ENCODE measurements at places on chromosomes 7 and 10.

GRCh38 chr10:87861566-87861952 is 1.8 kb downstream of the KLLN start:
- DNase-seq = no peak

DNA sequence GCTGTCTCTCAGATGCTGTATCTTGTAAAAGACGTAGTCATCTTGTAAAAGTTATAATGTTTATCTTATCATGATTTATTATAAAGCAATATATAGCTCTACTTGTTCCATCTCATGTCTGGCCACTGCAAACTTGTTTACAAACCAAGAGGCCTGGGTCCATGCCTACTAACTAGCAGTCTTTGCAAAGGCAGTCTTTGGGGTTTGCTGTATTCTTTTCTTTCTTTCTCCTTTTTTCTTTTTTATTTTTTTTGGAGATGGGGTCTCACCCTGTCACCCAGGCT is 272.6 kb downstream of the GATA3 start:
- DNase-seq = no peak

DNA sequence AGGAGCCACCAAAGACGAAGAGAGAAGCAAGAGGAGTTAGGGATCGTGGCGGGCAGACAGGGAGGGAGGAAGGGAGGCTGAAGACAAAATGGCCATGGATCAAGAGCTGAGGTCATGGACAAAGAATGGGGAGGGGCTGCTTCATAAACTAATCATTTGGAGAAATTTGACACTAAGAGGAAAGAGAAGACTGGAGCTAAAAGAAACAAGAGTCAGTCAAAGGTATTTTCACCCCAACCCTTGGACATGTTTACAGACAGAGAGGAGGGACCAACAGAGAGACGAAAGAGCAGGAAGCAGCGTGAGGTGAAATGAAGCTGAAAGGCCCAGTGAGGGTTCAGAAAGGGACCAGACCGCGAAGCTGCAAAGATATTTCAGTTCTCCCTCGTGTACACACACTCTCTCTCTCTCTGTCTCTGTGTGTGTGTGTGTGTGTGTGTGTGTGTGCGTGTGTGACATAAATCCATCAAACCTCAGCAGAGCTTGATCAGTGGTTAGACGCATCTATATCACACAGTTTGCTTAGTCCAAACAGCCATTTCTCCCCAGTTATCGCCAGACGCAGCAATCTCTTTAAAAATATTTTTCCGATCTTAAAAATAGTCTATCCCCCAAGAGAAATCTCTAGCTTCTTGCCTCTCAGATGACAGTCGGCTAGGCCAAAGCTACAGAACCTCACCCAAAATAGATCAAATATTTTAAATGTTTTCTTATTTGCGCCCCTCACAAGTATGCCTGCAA is 12.5 kb upstream of the CALD1 start:
- no peak for DNase-seq

DNA sequence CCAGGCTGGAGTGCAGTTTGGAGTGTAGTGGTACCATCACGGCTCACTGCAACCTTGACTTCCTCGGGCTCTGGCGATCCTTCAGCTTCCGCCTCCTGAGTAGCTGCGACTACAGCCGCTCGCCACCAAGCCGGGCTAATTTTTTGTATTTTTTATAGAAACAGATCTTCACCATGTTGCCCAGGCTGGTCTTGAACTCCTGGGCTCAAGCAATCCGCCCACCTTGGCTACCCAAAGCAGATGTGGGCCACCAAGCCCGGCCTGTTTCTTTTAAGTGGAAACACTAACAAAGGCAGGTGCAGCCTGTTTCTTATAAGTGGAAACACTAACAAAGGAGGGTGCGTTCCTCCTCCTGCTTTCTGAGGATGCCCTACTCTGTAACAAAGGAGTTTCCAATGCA is 18.2 kb downstream of the PRF1 start:
- no peak for DNase-seq

DNA sequence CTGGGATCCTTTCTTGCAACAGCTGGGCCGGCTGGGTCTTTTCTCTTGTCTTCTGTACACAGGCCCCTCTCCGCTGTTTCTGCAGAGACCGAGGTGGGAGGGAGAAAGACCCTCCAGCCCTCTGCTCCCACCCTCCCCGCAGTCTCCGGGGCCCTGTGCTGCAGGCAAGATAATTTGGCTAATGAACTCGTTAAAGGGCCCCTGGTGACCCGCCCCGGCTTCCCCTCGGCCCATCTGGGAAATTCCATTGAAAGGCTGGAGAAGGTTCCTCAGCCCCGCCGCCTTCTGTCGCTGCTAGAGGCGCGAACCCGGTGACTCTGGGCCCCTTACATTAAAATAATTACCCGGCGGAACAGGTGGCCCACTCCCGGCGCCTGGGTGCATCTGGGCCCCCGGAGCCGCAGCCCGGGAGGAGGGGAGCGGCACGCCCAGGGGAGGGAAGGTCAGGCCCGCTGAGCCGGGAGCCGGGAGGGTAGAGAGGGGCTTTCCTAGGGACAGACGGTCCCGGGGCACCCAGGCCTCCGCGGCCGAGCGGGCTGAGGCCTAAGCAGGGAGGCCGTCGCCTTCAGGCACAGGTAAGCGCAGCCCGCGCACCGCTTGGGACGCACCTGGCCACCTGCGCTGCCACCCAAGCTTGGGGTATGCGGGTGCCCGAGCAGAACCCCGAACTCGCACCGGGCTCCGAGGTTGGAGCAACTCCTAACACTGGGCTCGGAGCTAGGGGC is 7.3 kb upstream of the MNX1 start:
- DNase-seq = no peak

- no peak for DNase-seq
These were observed 47.4 kb downstream of the PPP1R17 start for GRCh38 chr7:31734456-31734855.

GRCh38 chr10:124063750-124064603 is 29.4 kb downstream of the CHST15 start:
- no peak for DNase-seq

DNA sequence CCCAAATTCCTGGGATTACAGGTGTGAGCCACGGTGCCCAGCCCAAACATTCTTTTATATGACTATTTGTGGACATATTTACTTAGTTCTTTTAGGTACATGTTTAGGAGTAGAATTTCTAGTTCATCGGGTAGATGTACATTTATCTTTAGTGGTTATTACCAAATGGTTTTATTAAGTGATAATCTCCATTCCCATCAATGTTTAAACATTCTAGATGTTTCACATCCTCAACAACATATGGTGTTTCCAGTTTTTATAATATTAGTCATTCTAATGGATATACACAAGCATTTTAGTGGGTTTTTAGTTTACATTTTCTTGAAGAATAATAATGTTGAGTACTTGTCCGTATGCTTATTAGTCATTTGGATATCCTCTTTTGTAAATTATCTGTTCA is 131.7 kb downstream of the RTKN2 start:
- no peak for DNase-seq

DNA sequence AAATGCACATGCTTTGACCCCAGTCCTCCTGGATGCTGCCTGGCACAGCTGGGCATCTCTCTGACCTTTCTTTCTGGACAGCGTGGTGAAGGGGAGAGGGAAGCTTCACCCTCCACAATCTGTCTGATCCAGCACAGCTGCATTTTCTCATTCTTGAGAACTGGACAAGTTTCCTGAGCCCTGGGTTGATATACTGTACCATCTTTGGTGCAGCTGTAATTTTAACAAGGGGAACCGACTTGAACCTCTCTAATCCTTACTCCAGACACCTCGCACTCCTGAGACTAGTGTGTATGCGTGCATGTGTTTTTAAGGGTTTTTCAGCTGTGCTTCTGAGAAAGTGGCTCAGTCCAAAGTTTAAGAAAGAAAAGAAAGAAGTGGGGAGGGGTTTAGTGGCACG is 655.7 kb downstream of the INHBA start:
- DNase-seq = no peak

DNA sequence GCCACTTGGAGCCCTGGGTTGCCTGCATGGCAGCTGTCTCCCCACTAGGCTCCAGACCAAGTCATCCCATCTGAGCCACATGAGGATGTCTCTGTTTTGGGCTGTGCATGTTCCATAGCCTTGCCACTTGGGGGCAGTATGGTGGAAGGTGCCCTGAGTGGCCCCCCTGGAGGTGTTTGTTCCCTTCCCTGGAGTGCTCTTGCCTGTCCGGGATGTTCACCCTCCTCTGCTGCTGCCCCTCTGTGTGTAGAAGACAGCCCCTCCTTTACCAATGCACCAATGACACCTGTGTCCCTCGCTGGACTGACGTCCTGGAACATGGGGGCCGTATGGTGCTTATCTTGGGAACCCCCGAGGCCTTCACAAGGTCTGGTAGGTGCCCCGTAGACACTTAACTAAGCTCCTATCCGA is 100.2 kb downstream of the ACTR3B start:
- no peak for DNase-seq

GRCh38 chr7:114944745-114945625 is 23.1 kb downstream of the MDFIC start:
- no peak for DNase-seq

- DNase-seq = no peak
These were observed 286.4 kb downstream of the AHR start for GRCh38 chr7:17584822-17585221.

- DNase-seq = no peak
These were observed 130.0 kb downstream of the CHRM2 start for GRCh38 chr7:136998495-136998894.

DNA sequence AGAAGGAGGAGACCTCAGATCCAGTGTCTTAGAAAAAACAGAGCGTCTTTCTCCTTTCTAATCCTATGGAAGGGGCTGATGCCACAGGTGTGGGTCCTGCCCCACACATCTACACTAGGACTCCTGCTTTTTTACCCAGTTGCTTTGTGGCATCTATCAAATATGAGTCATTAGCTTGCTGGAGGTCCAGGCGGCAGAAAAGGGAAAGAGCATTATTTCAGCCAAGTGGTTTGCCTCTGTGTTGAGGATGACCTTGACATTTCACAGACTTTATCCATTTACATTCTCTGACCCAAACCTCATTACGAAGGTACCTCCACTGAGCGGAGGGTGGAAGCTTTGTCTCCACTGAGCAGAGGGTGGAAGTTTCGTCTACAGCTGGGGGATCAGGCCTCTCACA is 308.4 kb upstream of the KLF6 start:
- DNase-seq = no peak

GRCh38 chr10:20962165-20962564 is 65.1 kb upstream of the NEBL start:
- no peak for DNase-seq

- no peak for DNase-seq
These were observed 242.7 kb downstream of the FOXP2 start for GRCh38 chr7:114657279-114657678.

GRCh38 chr7:140867467-140868462 is 57.0 kb downstream of the BRAF start:
- no peak for DNase-seq

GRCh38 chr7:112481121-112481736 is 438 bp downstream of the LSMEM1 start:
- DNase-seq = no peak

DNA sequence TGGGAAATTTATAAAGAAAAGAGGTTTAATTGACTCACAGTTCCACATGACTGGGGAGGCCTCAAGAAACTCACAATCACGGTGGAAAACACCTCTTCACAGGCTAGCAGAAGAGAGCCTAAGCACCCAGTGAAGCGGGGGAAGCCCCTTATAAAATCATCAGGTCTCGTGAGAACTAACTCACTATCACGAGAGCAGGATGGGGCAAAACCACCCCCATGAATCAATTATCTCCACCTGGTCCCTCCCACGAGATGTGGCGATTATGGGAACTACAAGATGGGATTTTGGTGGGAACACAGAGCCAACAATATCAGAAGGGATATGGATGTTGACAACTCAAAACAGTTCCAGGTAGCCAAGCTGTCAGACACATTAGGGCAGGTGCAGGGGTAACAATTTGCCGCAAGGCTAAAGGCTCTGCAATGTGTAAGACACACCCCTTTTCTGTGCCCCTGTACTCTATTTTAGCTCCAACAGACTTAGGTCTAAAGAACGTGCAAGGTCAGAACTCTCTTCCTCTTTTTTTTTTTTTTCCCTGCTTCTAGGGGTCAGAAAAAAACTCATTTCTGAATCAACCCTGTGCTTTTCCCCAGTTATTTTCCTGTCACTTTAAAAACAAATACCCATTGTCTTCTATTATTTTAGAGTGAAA is 30.7 kb upstream of the RBM20 start:
- no peak for DNase-seq

GRCh38 chr10:72088889-72089575 is 681 bp upstream of the SPOCK2 start:
- DNase-seq = peak; percentile 37

- DNase-seq = no peak
These were observed 106.2 kb upstream of the RET start for GRCh38 chr10:42970451-42971250.

- DNase-seq = no peak
These were observed 23.1 kb upstream of the FMC1 start for GRCh38 chr7:139317939-139318505.

GRCh38 chr10:99733366-99733765 is 1.3 kb downstream of the CUTC start:
- DNase-seq = no peak

- DNase-seq = no peak
These were observed 786.9 kb upstream of the IGFBP3 start for GRCh38 chr7:46707973-46708372.

All from stimulated activated CD8-positive, alpha-beta memory T cell treated with anti-CD3 and anti-CD28 coated beads, Interleukin-7, amount 100 ng/mL, for 4 hours (primary cell).